Stomach (tissue), 19 donors: ENCODE measurements at places on chromosomes 5 and 9.

DNA sequence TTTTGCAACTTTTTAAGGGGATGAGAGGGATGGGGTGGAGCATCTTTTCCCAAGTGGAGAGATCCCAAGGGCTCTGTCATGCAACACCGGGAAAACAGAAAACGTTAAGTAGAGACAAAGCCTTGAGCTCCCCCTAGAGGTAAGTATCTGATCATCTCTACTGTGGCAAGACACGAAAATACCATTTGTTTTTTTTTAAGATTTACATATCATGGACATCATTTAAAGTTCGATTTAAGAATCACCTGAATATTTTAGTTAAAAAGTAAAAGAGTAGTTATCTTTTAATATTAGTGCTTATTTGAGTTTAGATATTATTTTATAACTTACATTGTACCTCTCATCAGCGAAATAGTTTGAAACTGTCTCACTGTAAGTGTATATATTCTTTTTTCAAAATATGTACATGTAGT lies 200.4 kb downstream of the LRRC70 start:
- DNase-seq: no peak

GRCh38 chr5:177479774-177480173 lies 6.3 kb upstream of the DBN1 start:
- DNase-seq: no peak

- no peak for DNase-seq
Observed at GRCh38 chr5:125823572-125823971, 599.6 kb upstream of the GRAMD2B start.

DNA sequence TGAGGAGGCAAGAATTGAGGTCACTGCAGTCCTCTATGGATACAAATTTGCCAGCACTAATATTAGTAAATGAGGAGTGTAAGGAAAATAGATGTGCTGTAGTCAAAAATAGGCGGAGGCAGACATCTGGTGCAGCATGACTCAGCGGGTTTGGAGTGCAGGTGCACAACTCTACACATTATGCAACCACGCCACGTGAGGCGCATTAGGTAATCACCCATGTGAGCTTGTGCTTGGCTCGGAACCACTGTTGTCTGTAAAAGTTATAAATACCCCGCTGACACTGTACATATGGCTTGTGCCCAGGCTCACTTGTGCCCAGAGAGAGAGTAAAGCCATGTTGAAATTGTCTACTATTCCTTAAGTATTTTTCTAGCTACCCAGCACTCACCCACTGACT lies 623.5 kb upstream of the NUDT12 start:
- DNase-seq: no peak

GRCh38 chr5:97133101-97133500 lies 9.3 kb downstream of the LIX1 start:
- DNase-seq: no peak

GRCh38 chr9:127928676-127929624 lies 1.6 kb downstream of the PIP5KL1 start:
- DNase-seq: no peak
